ENCODE measurements at places on chromosomes 2 and 18.

DNA sequence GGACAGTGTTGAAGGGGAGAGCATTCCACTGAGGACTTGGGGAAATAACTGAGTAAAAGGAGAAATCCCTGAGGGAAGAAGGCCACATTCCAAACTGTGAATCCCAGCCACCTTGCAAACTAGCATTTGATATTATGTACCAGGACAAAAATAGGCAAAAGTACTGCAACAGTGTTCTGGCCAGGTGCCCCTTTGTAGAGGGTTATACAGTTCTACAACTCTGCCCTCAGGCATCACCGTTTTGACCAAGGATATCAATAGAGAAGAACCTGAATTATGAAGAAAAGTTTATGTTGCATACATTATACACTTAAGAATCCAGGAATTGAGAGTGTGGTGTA is 20.6 kb upstream of the CAVIN2 start:
- DNase-seq, result no peak

GRCh38 chr2:111221701-111222100 is 101.0 kb downstream of the BCL2L11 start:
- DNase-seq, result no peak

DNA sequence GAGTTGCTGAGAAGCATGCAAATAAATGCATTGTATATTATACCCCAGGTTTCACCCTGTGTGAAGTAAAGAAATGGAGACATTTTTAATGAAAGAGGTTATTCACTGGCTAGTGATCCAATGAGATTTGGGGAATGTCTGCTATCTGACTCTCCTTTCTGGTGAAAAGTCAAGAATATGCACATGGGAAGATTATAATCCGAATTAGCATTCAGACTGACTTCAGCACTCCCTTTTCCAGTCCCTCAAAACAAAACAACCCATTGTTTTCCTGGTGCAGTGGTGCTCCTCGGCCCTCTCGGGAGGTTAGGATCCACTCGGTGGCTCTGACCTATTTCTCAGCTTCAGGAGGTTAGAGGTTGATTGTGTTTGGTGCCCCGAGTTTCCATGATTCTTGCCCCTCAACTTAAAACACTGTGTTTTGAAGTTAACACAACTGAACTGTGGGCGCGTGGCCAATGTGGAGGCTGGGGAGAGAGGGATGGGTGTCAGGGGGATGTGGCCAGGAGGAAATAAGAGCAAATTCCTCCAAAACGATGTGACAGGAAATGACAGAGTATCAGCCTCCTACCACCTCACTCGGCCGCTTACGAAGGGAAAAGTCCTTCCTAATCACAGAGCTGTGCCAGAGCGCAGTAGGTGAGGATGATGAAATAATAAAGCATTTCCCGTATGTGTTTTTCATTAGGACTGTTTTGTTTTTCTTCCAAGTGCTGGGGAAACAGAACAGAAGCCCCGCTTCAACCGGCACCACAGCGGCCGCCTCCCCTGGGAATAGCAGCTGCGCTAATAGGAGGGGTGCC is 440.1 kb downstream of the MTX2 start:
- DNase-seq, result no peak

DNA sequence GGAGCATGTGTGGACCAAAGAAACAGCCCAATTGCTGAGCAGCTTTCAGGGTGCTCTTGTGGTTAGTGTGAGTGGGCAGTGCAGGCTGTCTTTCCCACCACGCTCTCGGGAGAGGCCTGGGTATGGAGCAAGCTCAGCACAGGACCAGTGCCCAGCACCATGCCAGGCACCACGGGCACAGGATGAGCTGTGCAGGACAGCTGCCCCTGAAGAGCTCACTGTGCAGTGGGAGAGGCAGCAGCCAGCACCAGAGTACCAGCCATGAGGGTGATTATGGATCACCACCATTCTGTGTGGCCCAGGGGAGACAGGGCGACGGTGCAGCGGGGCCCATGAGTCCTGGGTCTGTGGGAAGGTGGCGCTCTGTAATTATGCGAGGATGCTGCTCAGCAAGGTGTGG is 29.7 kb upstream of the FAHD2A start:
- DNase-seq, result no peak

DNA sequence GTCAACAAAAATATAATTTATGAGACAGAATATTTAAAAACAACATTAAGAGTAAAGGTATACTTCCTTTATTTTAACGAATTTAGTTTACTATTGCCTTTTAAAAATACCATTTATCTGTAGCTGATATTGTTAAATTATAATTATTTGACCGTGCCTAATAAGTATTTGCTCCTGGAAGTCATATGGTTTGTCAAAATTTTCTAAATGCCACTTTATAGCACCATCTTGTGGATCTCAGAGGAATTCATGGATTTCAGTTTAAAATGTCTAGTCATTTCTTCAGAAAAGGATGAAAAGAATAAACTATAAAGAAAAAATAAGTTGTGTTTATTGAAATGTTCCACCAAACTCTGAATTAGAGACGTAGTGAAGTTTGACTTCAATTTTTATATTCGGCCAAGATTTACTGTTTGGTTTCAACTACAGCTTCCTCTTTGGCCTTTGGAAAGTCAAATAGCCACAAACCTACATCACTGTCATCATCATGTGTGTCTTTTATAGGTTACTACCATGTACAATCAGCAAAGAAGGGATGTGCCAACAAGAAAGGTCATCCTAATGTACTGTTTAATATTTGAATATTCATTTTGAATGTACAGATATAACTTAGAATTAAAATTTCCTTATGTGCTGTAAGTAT is 10.3 kb upstream of the FTCDNL1 start:
- DNase-seq, result no peak

DNA sequence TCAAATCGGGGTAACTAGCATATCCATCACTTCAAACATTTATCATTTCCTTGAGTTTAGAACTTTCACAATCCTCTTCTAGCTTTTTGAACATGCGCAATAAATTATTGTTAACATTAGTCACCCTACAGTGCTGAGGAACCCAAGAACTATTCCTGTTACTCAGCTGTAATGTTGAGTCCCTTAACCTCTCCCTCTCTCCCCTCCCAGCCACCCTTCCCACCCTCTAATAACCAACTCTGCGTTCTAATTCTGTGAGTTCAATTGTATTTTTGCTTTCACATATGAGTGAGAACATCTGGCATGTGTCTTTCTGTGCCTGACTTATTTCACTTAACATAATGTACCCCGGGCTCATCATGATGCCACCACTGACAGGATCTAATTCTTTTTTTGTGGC is 78.6 kb upstream of the RANBP2 start:
- no peak for DNase-seq

DNA sequence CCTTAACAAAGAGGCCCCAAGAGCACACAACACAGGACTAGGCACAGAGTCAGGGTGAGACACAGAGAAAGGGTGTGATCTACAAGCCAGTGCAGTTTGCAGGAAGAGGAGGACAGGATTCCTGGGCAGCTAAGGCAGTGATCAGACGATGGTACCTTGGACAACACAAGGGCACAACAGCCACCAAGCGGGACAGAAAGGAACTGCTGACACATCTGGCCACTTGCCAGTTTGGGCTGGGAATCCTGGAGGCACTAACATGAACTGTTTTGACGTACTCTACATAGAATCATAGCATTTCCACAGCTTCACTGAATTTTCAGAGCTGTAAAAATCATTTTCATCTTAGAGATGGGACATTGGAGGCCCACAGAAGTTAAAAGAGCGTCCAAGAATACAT is 221.5 kb upstream of the SLC35G4 start:
- no peak for DNase-seq

DNA sequence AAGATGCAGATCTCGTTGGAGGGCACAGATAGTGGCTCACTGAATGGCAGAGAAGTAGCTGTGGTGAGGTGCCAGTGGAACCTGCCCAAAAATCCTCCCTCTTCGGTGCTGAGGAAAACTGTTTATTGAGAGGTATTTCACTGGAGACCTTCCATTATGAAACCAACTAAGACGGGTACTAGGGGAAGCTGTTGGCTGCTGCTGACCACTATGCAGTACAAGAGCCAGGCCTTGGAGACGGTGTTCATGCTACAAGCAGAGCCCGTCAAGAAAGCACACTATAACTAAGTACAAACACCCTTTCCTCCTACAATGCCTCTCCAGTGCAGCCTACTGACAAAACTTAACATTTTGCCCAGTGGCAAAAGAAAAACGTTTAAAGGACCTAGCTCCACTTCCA is 4.6 kb downstream of the ARL5A start:
- no peak for DNase-seq

DNA sequence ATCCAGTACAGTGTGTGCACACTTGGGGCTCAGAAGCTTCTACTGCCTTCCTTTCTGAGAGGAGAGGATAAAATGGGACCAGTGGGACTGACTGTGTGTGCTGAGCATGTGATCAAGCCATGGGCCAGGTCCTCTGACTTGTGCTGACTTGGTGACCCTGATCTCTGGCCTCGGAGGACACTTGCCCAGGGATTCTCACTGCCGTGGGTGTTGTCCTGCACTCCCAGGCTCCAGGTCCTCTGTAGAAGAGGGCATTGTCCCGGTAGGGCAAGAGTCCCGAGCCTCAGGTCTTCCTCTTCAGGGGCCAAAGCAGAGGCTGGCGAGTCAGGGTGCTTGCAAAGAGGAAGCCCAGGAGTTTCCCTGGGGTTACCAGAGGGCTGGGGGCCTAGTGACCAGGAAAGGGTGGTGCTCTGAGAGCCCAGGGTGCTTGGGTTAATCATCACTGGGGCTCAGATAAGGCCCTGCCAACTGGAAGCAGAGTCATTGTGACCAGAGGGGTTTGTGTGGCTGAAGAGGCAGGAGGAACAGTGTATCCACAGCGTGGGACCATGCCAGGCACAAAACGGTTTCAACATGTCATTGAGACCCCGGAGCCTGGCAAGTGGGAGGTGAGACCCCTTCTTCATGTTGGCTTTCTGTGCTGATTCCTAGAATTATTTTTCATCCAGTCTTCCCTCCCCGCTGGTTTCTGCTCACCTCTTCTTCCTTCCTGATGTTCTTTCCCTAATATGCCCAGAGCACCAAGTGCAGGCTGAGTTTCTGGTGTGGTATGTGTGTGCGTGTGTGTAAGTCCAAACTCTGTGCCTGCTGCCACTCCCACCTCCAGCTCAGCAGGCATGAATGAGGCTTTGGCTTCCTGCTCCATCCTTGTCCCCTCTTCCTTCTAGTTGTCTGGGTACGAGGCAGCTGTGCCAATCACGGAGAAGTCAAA is at the start of gene GCKR:
Gene GCKR, plus strand, starts transcription at position 483 of the 931 bp plus-strand sequence. Its CDS starts 66 bp downstream, at position 549.
- no peak for DNase-seq

- no peak for DNase-seq
Measured at GRCh38 chr18:79607361-79607952, 72.1 kb upstream of the CTDP1 start.

DNA sequence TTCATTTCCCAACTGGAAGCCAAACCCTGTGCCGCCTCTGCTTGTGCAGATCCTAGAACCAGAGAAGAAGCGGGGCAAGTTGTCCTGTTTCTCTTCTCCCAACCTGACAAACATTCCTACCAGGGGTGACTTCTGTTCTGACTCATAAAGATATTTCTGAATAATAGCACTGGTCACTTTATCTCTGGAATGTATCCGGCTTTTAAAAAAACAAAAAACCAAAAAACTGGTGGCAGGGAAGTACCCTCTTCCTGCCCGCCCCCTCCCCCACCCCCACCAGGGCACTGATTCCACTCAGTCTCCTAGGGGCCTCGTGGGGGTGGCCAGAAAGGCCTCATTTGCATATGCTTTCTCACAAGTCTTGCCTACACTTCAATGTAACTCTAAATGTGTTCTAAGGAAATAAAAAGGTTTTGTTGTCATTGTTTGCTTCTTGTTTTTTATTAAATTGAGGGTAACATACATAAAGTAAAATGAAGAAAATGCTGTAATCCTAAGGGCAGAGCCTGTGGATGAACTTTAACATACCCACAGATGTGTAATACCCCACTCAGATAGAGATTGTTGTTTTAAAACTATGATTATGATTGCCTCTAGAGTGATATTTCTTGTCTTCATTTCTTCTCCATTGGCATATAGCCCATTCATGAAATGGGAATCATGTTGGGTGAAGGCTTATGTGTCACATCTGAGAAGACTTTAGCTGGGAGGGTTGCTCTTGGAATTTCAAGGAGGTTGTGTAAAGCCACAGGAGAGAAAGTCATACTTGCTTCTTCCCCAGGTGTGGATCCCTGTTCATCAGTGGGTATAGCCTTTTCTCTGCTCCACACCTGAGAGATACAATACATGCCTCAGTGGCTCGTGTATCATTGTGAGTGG is 5.3 kb upstream of the FOSL2 start:
- DNase-seq, result no peak

DNA sequence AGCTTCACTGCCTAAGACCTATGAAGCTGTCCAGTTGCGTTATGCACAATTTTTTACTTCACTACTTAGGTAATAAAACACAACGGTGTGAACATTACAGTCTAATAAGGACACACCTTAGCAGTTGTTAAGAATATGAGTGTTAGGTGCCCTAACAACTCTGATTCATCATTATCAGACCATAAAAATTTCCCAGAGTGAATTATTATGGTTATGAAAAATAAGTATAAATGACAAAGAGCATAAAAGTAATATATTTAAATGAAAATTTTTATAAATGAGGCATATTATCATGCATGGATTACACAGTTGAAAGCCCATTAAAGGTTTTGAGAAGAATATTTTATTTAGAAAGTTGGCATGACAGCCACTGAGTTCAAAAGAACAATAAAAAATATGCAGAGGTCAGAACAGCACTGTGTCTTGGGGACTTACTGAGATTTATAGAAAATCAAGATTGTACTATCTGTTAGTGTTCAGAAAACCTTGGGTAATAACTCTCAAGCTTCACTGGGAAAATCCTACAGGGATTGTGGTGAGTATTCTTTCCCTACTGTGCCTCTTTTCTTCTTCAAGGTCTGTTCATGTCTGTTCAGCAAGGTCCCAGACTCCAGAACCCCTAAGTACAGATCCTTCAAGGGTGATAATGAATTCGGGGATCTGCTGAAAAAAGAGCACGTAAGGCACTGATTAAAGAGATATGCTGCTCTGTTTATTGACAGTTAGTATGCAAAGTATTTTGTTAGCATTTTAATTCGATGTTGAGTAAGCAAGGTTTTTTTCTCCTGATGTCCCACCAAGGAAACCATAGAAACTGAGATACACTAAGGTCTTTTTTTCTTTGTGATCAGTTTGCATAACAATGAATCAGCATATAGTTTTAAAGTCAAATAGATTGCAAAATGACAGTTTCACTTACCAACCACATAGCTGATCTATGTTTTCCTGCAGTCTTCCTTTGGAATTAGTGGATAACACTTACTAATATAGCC is 250.0 kb downstream of the DSEL start:
- DNase-seq, result no peak
